ENCODE measurements at places on chromosomes 5 and 9. TPM values are rescaled to one million over a fixed set of nuclear protein-coding genes. Genes with fewer than 3 reads are reported as not detected.

The SPATA31D4 gene
- not detected for total RNA-seq

DNA sequence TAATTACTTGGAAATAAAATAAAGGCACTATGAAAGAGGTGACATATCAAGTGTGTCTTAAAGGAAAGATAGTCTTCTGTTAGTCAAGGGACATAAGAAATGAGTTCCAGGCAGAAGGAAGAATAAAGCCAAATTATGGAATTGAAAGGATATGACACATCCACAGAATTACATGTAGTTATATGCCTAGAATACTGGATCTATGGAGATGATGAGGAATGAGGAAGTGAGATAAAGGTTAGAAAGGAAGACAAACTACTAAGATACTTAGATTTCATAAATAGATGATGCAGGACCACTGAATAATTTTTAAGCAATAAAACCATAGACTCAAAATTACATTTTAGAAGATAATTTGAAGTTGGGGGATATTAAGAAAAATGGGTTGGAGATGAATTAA, 609.8 kb downstream of the PTPRD start:
- no peak for DNase-seq

DNA sequence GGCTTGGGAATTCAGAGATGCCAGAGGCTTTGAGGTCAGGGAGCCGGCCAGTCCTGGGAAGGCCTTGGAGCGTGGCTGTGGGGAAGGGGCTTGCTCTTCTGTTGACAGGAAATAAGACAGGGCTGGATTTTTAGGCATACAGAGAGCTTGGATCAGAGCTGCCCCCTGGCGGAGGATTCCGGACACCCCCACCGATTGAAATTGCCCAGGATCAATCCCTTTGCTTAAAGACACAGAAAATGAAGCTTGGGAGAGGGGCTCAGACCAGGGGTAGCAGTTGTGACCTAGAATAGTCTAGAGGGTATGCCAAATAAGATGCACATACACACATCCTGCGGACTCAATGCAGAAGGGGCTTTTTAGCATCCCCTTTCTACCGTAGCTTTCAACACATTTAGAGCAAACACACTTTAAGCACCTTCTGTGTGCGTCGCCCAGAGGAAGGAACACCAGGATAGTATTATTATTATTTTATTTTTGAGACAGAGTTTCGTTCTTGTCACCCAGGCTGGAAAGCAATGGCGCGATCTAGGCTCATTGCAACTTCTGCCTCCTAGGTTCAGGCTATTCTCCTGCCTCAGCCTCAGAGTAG, 1.7 kb upstream of the NTMT1 start:
- no peak for DNase-seq

GRCh38 chr9:125511789-125512660, 195.0 kb downstream of the MAPKAP1 start:
- no peak for DNase-seq

DNA sequence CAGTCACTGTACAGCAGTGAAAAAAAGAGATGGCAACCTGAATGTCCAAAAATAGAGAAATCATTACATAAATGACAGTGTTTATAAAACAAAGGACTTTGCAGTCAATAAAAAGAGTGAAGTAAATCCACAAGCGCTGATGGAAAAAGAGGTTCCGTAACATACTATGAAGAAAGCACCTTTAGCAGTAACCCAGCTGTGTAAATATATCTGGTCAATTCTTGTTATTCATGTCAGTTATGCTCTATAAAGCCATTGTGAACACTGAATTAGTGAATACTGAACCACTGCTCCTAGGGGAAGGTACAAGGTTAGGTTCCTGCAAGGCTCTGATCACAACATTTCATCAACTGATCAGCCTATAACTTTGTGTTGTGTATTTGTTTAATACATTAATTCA, 39.5 kb downstream of the CCNJL start:
- DNase-seq = no peak

Data from lower lobe of right lung (tissue), 2 donors.